ENCODE measurements at places on chromosomes 16 and 17.

DNA sequence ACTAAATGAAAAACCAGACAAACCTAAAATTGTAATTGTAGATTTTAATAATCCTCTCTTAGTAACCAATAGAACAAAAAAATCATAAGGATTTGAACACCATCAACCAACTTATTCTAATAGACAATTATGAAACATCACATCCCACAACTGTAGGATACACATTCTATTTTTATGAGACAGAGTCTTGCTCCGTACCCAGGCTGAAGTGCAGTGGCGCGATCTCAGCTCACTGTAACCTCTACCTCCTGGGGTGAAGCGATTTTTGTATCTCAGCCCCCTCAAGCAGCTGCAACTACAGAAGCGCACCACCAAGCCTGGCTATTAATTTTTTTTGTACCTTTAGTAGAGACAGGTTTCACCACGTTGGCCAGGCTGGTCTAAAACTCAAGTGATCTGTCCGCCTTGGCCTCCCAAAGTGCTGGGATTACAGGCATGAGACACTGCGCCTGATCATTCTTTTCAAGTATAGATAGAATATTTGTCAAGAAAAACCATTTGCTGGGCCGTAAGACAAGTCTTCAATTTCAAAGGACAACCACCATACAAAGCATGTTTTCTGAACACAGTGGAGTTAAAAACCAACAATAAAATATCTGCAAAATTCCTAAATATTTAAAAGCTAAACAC is 49.8 kb downstream of the CREBBP start:
- DNase-seq: no peak

- DNase-seq: no peak
Observed at GRCh38 chr17:39240631-39241030, 14.9 kb upstream of the STAC2 start.

DNA sequence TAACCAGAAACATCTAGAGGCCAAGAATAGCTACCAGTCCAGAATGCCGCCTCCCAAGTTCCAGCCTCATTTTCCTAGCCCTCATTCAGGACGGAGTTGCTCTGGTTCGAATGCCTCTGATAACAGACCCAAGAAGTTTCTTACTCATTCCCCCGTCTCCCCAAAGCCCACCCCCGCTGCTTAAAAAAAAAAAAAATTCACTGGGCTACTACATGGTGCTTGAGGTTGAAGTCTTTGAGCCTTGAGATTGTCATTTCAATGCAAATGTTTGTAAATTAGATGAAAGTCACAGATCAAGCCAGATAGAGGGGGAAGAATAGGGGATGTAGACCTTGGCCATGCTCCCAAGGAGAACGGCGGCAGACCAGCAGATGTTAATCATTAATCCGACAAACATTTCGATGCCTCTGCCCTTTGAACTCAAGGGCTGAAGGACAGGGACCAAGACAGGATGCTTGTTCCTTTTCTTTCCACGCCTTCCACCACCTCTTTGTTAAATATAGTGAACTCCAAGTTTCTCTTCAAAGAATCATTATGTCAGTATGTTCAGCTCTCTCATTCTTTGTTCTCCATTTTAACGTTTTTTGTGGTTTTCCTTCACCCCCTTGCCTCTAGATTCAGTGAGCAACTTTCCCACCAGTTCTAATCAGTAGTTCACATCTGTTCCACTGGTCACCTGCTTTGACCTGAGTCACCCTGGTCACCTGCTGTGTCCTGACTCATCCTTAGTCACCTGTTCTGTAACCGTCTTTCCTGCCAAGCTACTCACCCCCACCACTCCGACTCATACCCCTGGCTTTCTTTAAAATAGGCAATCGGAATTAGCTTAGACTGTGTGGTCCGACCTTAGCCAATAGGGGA is 190.3 kb downstream of the CPPED1 start:
- DNase-seq: no peak

- no peak for DNase-seq
Observed at GRCh38 chr17:74239172-74239571, 25.8 kb downstream of the TTYH2 start.

DNA sequence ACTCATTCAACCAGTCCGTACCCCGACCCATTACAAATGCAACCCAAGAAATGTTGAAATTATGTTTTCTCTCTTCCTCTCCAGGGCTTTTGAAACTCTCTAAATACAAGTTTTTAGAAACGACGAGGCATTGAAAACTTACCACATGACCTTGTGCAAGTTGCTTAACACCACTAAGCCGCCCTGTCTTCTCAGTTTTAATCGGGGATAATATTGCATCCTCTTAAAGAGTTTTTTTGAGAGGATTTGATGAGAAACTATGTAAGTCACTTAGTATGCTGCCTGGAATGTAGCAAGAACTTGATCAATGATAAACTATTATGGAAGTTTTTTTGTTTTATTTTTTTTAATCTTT is 149.0 kb upstream of the FAM20A start:
- DNase-seq: no peak

Data from NCI-H2029 treated with DMSO at 0.1 percent for 48 hours (cell line).